ENCODE measurements at places on chromosomes 7 and 10.
A peak's percentile ranks its signal among the peaks of the same experiment; 100 is the strongest.

GRCh38 chr10:105844241-105844640, 1203.2 kb downstream of the SORCS3 start:
- DNase-seq, result no peak

DNA sequence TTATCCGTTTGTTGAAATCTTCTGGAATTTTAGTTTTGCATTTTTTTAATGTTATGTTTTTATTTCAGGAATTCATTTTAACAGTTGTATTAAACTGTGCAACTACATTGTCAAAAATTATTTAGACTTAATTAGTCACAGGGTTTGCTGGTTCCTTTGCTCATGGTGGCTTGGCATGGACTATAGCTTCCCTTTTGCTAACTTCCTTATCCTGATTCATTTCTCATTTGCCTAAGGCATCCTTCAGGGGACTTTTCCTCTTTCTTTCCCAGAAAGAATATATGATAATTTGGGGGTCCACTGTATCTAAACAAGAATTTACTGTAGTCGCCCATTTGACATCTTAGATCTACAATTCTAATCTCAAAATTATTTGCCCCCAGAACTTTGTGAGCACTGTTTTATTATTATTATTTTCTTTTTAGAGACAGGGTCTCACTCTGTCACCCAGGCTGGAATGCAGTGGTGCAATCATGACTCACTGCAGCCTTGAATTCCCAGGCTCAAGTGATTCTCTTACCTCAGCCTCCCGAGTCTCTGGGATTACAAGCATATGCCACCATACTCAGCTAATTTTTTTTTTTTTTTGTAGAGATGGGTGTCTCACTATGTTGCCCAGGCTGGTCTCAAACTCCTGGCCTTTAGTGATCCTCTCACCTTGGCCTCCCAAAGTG, 13.9 kb downstream of the FIGNL1 start:
- DNase-seq, result no peak

DNA sequence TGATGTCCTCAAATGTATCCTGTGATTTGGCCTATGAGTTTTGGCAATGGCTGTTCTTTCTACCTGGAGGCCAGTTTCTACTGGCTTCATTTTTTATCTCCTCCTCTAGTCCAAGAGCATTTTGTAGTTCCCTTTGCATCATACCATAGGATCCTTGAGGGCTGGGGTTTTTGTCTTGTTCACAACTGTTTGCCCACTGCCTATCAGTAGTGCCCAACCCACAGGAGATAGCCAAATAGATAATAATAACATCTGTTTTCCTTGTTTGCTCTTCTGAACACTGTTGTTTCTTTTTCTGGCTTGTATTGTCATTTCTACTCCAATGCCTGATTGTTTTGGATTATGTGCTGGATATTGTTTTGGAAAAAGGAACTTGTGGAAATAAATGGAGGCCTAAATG, 3.4 kb downstream of the CDK1 start:
- no peak for DNase-seq

- DNase-seq, result no peak
These were observed 182.2 kb downstream of the WDR11 start for GRCh38 chr10:121033366-121033765.

GRCh38 chr10:4241724-4242345, 456.8 kb upstream of the KLF6 start:
- no peak for DNase-seq

- DNase-seq, result no peak
These were observed 88.7 kb downstream of the SAMD9 start for GRCh38 chr7:93029056-93029455.

DNA sequence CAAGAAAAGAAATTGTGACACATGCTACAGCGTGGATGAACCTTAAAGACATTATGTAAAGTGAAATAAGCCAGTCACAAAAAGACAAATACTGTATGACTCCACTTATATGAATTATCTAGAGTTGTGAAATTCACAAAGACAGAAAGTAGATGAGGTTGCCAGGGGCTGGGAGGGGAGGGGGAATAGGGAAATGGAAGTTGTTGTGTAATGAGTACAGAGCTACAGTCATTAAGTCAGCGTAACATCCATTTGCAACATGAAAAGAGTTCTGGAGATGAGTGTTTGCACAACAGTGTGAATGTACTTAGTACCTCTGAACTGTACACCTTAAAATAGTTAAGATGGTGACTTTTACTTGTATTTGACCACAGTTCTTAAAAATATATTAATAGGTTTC, 112.1 kb upstream of the CDK1 start:
- DNase-seq, result peak; percentile 34

- DNase-seq, result no peak
These were observed 654 bp downstream of the ALKBH4 start for GRCh38 chr7:102463841-102464576.
